ENCODE measurements at places on chromosomes 7 and 10.
A peak's percentile ranks its signal among the peaks of the same experiment; 100 is the strongest.

- peak; percentile 73 for DNase-seq
These were observed 25.6 kb downstream of the TMEM196 start for GRCh38 chr7:19747740-19748339.

- no peak for DNase-seq
These were observed 736.6 kb downstream of the MAGI2 start for GRCh38 chr7:78716876-78717275.

DNA sequence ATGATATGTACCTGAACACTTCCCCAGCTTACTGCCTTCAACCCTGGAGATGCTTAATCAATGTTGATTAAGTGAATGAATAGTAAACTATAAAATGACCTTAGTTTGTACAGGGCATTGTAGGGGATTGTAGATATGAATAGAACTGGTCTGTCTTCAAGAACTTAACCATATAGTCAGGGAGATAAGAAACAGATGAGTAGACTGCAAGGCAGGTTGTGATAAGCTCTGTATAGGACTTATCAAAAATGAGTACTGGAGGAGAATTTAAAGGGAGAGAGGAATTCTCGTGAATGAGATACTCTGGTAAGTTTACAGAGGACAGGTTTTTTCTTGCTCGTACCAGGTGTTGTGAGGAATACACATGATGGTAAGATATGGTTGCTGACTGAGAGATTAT lies 27.6 kb downstream of the SGPL1 start:
- no peak for DNase-seq

DNA sequence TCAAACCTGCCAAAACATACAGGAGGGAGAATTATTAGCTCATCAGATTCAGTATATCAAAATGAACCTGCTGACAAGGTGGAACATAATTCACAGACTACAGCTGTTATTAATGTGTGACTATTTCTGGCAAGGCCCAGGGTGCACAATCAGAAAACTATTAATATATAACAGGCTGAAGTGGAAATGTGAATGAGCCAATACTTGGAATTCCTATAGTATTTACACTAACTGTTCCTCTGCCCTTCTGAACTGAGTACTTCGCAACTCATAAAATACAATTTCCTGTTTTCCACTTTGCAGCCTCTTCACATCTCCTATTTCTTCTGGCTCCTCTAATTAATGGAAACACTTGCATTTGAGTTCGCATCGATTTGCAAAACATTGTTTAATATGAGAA lies 330.8 kb downstream of the DPP6 start:
- no peak for DNase-seq

- DNase-seq, result no peak
These were observed 62.5 kb downstream of the MKI67 start for GRCh38 chr10:128063736-128064107.

GRCh38 chr7:120060875-120061274 lies 212.1 kb upstream of the KCND2 start:
- no peak for DNase-seq

GRCh38 chr10:102639537-102639936 lies 4.7 kb upstream of the TRIM8 start:
- DNase-seq, result no peak

GRCh38 chr10:33153968-33154327 lies 180.5 kb downstream of the NRP1 start:
- no peak for DNase-seq

GRCh38 chr10:99742254-99742653 lies 10.2 kb downstream of the CUTC start:
- DNase-seq, result no peak

GRCh38 chr7:139544645-139545044 lies 21.2 kb downstream of the CLEC2L start:
- DNase-seq, result no peak

DNA sequence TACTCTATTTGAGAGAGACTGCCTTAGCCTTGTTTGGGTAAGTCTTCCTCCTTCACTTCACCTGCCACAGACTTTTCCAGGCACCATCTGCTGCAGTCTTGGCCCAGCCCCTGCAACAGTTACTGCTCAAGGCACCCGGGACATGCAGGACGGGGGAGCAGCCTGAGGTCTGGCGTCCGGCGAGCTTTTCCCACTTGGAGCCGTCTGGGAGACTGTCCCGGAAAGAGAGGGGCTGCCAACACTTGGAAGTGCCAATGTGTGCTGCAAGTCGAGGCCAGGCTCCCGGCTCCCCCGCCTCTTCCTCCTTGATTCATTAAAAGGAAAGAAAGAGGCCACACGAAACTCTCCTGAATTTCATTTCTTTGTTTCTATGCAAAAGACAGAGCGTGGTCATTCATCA lies 13.7 kb downstream of the HTRA1 start:
- no peak for DNase-seq
